ENCODE measurements at places on chromosomes 7 and 10.

- DNase-seq = no peak
Measured at GRCh38 chr10:131703541-131703940, 197.3 kb upstream of the PPP2R2D start.

DNA sequence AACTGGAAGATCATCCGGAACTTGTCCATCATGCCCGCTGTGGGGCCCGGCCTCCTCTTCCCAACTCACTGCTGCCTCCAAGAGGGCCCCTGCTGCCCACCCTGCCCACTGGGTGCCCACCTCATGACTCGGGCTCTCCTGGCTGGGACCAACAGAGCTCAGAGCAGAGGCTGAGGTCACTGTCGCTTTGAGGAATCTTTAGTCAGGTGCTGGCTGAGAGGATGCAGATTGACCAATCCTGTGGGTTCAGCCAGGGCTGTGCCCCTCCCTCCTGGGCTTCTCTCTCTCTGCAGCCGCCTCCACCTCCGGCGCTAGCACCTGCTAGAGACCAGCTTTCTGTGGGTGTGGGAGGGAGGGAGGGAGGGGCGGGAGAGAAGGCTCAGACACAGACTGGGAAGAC lies at the start of gene CALHM1:
TSS of gene CALHM1 (minus strand) at position 181 of the 400 bp plus-strand sequence. CDS start at position 32, 149 bp downstream.
- peak; percentile 13 for DNase-seq

- DNase-seq = no peak
Measured at GRCh38 chr10:67110286-67110685, 184.4 kb downstream of the LRRTM3 start.

GRCh38 chr10:99945263-99945662 lies 64.5 kb downstream of the DNMBP start:
- DNase-seq = peak; percentile 72

DNA sequence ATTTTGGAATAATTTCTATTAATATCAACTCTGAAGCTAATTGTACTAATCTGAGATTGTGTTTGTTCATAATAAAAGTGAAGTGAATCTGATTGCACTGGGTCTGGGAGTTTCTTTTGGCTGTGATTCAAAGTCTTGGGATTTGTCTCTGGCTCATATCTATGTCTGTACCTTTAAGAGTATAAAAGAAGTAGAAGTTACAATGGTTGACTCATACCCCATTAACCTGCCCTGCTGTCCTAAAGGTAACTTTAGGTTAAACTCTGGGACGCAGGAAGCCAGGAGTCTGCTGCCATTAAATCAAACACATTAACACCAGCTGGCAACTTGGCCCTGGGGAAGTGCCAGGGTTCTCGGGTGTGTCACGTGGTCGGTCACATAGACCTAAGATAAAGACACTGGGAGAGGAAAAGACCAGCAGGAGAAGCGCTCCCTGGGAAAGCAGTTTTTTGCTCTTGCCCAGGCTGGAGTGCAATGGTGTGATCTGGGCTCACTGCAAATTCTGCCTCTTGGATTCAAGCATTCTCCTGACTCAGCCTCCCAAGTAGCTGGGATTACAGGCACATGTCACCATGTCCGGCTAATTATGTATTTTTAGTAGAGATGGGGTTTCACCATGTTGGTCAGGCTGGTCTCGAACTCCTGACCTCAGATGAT lies 17.8 kb downstream of the SCD start:
- DNase-seq = peak; percentile 89

GRCh38 chr10:123642697-123643096 lies 23.5 kb upstream of the GPR26 start:
- DNase-seq = no peak
